ENCODE measurements at places on chromosomes 5 and 9. TPM values are rescaled to one million over a fixed set of nuclear protein-coding genes. Genes with fewer than 3 reads are reported as not detected.

GRCh38 chr5:145500710-145501109 is 334.4 kb downstream of the PRELID2 start:
- no peak for DNase-seq

GRCh38 chr9:132892400-132892799 is 13.7 kb downstream of the SPACA9 start:
- DNase-seq = no peak

DNA sequence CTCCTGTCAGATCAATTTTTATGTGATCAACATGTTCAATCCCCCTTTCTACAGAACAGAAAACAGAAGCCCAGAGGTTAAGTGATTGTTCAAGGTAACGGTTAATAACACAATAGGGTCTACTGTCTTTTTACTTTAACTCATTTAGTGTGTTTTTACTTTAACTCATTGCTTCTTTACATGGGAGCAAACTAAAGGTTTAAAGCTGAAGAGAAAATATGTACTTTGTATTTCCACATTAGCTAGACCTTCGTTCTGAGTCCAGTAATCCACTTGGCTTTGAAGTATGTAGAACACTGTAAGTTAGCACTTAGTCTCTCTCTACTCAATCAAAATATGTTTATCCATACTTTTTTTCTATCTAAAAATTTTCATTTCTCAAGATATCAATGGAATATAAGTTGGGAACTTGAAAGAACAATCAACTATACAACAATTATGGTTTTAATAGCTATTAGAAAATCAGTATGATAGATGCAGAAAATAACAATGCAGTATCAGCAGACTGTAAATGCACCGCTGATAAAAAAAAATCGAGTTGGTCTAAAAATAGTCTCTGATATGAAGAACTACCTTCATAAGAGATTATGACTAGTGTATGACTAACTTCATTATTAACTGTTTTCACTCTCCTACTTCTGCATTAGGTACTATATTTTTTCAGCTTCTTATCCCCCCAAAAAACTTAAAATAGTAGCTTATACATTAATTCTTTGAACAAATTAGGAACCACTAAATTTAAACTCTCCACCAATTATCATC is 20.6 kb downstream of the PGGT1B start:
- DNase-seq = no peak

The SPINK7 gene
- not detected for total RNA-seq

The SEMA6A gene
- 21.1 TPM for total RNA-seq

The PSD2 gene
- total RNA-seq = under 0.01 TPM

Data from dermis blood vessel endothelial cell (primary cell).